Stimulated activated CD8-positive, alpha-beta memory T cell treated with anti-CD3 and anti-CD28 coated beads, Interleukin-7, amount 100 ng/mL, for 4 hours (primary cell): ENCODE measurements at places on chromosomes 12 and 14.

GRCh38 chr12:75526655-75527511 is 15.5 kb upstream of the KRR1 start:
- DNase-seq, result no peak

DNA sequence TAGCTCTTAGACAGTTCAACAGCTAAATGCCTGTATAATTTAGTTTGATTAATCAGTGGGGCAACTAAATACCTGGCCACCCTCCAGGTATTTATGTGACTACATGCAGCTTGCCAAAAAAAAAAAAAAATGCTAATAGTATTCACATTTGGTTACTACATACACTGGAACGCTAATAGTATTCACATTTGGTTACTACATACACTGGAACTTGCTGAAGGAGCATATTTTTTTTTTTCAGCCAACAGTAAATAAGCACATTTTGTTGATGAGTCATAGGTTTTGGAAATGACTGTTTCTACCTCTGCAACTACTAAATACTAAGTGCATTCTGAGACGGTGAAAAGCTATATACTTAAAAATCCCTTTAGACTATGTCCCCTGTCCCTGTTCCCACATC is 1172.3 kb downstream of the LRFN5 start:
- no peak for DNase-seq

DNA sequence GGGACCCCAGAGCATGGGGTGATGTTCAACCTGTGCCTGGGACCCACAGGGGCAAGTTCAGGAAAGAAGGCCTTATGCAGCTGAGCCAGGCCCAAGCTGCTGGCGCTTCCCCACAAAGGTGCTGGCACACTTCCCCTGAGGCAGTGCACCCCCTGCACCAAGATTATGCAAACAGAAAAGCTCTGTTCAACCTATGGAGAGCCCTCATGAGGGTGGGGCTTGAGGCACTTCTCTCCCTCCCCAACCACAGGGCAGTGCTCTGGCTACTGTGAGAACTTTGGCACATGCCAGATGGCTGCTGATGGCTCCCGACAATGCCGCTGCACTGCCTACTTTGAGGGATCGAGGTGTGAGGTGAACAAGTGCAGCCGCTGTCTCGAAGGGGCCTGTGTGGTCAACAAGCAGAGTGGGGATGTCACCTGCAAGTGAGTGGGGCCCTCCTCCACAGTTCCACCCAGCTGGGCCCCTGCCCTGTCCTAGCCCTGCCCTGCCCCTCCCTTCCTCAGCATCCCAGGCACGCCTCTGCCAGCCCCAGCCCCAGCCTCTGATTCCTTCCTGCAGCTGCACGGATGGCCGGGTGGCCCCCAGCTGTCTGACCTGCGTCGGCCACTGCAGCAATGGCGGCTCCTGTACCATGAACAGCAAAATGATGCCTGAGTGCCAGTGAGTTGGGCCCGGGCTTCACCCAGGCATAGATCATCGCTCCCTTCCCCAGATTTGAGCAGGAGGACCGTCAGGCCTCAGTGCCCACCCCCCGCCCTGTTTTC is 5.5 kb upstream of the NXPH4 start:
- no peak for DNase-seq

GRCh38 chr14:68257969-68258368 is 438.4 kb downstream of the RAD51B start:
- DNase-seq, result no peak

- DNase-seq, result no peak
These were observed 274.7 kb downstream of the DAD1 start for GRCh38 chr14:22314183-22314820.

DNA sequence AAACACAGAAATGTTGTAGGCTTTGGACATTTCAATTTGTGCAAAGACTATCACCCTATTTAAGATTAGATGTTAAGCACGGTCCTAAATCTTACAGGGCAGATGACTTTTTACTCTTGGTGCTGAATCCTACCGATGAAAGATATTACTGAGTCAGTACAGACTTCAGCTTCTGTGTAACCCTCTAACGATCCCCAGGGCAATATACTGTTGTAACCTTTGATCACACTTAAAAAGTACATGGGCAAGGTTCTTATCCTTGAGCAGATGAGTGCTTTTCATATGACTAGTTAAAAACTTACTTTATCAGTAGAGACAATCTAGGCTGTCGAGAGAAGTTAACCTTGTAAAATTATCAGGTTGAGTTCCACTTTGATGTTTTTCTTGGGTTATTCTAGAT is 22.5 kb downstream of the PDE3A start:
- no peak for DNase-seq

DNA sequence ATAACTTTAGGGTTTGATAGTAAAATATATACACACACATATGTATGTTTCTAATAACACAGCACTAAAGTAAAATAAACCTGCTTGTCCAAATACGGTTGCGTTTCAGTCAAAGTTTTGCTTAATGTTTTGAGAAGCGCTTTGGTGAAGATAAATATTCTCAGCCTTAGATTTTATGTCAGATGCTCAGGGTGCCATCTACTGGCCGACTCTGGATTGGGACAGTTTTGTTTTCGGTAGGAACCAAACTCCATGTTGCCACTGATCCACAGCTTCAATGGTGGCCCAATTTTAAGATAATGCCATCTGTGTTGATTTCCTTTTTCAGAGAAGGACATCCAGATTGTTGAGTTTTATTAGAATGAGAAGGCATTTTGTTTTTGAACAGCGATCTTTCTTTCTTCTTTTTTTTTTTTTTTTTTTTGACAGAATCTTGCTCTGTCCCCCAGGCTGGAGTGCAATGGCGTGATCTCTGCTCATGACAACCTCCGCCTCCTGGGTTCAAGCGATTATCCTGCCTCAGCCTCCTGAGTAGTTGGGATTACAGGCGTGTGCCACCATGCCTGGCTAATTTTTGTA is 43.1 kb downstream of the LLPH start:
- DNase-seq, result peak; percentile 27

DNA sequence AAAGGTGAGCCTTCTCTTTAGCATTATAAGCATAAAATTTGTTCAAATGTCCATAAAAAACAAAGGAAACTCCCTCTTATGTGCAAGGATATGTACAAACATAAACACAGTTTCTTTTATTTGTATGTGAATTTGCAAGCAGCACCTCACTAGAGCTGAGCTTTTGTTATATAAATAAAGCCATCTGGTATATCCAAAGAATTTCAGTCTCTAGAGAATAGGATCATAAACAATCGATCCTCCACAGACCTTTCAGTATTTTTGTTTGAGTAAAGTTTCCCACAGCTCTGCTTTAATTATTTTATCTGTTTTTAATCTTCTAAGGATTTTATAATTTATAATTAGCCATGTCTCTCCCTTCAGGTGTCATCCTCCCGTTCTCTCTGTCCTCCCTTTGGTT is 89.2 kb downstream of the OTOGL start:
- DNase-seq, result no peak

DNA sequence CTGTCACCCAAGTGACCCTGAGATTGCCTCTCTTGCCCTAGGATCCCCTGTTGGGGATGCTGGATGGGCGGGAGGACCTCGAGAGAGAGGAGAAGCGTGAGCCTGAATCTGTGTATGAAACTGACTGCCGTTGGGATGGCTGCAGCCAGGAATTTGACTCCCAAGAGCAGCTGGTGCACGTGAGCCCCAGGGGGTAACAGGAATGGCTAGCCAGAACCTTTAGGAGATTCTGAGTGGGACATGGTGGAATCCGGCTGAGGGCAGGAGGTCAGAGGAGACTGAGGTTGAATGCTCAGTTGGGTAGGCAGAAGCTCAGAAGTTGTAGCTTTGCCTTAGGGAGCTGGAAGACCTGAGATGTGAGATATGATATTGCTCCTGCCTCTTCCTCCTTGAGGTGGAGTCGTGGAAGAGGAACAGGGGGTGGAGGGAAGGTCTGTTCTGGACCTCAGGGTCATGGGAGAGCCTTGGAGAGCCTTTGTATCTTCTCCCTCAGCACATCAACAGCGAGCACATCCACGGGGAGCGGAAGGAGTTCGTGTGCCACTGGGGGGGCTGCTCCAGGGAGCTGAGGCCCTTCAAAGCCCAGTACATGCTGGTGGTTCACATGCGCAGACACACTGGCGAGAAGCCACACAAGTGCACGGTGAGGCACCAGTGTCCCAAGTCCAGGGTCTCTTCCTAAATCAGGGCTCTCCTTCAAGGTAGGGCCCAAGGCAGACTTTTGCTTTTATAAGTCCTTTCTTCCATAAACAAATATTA is 6.3 kb downstream of the GLI1 start:
- no peak for DNase-seq

GRCh38 chr12:24974216-24974615 is 25.3 kb upstream of the BCAT1 start:
- DNase-seq, result no peak

DNA sequence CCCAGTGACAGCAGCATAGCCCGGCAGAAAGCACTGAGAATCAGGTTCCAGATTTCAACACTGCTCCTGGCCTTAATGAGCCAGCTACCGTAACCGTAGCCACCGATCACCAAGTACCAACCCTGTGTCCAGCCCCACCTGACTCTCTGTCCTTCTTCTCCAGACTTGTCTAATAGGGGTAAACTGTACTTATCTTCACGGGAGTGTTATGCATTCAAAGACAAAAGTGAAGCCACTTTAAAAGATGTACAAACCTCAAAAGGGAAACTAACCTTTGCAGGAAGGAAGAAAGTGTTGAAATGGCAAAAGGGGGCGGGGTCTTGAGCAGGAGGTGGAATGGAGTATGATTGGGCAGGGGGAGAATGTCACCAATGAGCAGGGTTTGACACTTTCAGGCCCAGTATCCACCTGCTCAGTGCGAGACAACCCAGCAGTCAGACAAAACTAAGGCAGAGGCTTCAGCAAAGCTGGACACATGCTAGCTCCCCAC is 226.1 kb downstream of the CHST11 start:
- DNase-seq, result peak; percentile 56

DNA sequence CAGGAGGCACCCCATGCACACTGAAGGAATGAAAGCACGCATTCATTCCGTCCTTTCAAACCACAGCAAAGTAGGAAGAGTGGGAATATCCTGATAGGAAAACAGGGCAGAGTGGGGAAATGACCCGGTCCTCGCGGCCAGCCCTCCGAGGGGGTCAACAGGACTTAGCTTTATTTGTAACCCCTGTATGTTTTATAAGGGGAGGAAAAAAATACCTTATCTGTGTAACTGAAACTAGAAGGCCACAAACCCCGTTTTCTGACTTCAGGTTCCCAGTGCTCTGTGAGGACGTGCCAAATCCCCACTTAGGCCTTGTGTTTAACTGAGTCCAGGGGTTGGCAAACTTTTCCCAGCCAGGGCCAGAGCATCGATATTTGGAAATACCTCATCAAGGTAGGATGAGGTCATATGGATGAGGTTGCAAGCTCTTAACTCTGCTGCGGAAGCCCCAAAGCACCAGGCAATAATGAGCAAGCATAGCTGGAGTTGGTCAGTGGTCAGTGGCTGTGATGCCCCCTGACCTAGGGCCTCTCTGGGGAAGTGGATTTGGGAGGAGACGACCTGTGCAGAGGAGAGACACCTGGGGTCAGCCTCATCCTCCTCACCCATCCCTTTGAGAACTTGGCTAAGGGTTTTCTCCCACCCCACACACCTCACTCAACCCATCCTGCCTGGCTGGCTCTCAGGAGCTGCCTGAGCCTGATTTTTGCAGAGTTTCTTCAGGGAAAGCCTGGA is 58.5 kb downstream of the RBM19 start:
- no peak for DNase-seq

- no peak for DNase-seq
These were observed 10.8 kb downstream of the PPFIBP1 start for GRCh38 chr12:27534765-27535161.

GRCh38 chr12:19288603-19289244 is 150.6 kb upstream of the AEBP2 start:
- DNase-seq, result no peak

DNA sequence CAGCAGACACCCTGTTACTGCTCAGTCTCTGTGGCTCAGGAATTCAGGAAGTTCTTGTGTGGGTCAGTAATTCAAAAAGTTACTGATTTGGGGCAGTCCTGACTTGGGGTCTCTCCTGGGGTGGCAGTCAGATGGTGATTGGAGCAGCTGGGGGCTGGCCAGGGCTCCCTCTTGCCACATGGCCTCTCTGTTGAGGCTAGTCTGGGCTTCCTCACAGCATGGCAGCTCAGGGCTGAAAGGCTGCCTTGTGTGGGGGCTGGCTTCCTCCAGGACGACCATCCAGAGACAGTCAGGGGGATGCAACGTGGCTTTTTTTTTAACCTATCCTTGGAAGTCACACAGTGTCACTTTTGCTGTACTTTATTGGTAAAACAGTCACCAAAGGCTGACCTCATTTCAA is 61.3 kb downstream of the CACNA1C start:
- DNase-seq, result no peak

DNA sequence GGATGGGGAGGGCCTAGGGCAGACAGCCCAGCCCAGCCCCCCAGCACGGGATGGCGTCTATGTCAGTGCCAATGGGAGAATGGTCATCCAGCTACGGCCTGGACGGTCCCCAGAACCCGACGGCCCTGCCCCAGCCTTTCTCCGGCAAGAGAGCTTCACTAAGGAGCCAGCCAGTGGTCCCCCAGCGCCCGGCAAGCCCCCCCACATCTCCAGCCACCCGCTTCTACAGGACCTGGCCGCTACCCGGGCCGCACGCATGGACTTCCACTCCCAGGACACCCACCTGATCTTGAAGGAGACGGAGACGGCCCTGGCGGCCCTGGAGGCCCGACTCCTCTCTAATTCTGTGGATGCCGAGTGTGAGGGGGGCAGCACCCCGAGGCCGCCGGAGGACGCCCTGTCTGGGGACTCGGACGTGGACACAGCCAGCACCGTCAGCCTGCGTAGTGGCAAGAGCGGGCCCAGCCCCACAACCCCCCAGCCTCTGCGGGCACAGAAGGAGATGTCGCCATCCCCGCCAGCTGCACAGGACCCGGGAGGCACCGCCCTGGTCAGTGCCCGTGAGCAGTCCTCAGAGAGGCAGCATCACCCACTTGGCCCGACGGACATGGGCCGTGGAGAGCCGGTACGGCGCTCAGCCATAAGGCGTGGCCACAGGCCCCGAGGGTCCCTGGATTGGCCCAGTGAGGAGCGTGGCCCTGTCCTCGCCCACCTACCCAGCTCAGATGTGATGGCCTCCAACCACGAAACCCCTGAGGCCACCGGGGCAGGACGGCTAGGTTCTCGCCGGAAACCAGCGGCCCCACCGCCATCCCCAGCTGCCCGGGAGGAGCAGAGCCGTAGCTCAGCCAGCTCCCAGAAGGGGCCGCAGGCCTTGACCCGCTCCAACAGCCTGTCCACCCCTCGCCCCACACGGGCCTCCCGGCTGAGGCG is 21.9 kb downstream of the CEP170B start:
- no peak for DNase-seq

DNA sequence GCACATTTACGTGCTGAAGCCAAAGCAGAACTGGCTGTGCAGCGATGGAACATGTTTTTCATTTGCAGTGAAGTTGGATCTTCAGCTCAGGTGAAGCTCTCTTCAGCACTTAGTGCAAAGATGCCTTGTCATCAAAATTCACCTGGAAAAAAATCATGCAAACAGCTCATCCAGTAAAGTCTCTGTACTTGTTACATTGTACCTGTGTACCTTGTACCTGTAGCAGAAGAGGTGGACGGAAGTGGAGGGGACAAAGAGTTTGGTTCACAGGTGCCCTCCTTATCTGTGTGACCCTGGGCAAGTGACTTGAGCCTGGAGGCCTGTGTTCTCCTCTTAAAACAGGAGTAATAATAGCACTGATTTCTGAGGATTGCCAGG is 54.0 kb downstream of the ADGRD1 start:
- DNase-seq, result no peak

- no peak for DNase-seq
These were observed 3.9 kb downstream of the ENTPD5 start for GRCh38 chr14:74015176-74015575.
